Amygdala (tissue), 56 donors: ENCODE measurements at places on chromosomes 2 and 18.

- no peak for DNase-seq
Observed at GRCh38 chr18:8780227-8780626, 74.9 kb downstream of the MTCL1 start.

DNA sequence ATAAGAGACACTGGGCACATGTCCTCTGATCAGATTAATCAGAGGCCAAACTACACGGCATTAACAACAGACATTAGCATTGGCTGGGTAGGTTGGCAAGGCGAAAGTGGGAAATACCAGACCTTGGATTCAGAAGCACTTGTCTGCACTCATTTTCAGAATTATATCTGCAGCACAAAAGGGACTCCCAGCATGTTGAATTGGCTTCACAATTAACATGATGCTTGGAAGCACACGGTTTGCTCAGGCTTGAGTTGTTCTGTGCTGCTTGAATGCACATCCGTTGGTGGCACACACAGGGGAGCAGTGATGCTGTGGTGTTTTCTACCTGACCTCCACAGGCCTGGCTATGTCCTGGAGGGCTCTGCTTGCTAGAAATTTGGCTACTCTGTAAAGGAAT, 83.9 kb downstream of the ACTR3 start:
- DNase-seq: no peak

DNA sequence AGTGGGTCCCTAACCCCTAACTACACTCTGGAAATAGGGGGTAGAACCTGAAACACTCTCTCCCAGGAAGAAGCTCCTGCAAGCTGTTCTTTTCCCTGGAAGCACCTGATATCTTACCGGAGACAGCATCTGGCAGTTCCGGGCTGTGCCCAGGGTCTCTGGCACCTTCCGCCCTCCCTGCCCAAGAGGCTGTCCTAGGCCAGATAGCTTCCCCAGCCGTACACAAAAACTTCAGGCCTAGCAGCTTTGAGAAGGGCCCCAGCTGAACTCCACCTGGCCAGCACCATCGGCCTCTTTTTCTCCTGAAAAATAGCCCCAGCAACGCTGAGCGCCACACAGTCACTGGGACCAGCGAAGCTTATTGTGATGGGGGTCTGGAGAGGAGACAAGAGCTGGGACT, 9.7 kb downstream of the OSR1 start:
- DNase-seq: no peak

DNA sequence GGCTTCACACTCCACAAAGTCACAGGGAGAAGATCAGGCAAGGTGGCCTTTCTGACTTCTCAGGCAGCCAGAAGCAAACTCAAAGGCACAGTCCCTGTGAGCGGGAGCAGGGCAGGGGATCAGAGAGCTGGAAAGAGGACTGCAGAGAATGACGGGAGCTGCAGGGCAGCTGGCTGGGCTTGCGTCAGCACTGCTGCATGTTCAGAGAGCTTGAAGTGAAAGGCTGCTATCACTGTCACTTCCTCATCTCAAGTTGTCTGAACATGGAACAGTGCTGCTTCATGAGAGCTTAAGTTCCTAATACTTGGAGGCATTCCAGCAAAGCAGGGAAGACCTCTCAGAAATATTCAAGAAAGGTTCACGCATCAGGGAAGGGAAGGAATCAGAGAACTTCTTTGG, 20.4 kb downstream of the TGFBRAP1 start:
- DNase-seq: peak; percentile 26

DNA sequence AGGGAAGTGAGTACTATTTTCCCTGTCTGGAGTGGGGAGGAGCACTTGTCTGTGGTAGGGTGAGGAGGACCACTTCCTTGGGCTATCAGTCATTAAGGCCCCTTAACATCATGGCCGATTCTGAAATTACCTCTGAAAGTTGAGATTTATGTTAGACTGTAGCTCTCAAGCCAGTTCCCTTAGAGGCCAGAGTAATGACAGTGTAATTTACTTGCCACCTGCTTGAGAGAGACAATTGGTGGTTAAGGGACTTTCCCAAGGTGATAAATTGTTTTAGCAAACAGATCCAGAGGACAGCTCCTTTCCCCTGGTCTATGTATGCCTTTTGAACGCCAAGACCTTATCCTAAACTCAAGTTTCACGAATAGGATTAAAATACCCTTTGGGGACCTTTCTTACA, 56.1 kb downstream of the NEDD4L start:
- no peak for DNase-seq

- DNase-seq: no peak
Observed at GRCh38 chr2:16201848-16202247, 261.5 kb downstream of the MYCN start.

- DNase-seq: no peak
Observed at GRCh38 chr2:99977966-99978365, 164.4 kb downstream of the AFF3 start.

GRCh38 chr2:215883799-215884198, 129.6 kb downstream of the MREG start:
- no peak for DNase-seq

GRCh38 chr2:55838653-55839052, 84.9 kb downstream of the EFEMP1 start:
- DNase-seq: no peak

GRCh38 chr2:239182981-239183791, 217.6 kb downstream of the HDAC4 start:
- DNase-seq: no peak

DNA sequence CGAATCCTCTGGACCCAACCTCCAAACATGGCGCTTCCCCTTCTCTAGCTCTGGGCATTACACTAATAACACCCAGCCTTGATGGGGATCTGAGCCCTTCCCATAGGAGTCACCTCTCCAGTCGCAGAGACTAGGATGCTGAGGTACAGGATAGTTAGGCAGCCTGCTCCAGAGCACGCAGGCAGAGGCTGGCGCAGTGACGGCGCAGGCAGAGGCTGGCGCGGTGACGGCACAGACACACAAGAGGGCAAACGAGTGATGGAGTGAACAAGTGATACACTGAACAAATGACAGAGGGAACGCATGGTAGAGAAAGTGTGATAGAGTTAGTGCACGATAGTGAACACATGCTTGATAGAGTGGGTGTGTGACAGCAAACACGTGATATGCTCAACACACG, 518.5 kb downstream of the EIPR1 start:
- DNase-seq: no peak

GRCh38 chr18:48889981-48890762, 60.6 kb downstream of the SMAD7 start:
- peak; percentile 53 for DNase-seq

GRCh38 chr2:26346454-26347053, at the start of gene ADGRF3:
TSS of gene ADGRF3 (minus strand) at chr2:26346789. CDS start at chr2:26346234, 555 bp downstream.
- peak; percentile 15 for DNase-seq

GRCh38 chr2:231886071-231886681, 40.0 kb downstream of the NPPC start:
- no peak for DNase-seq

DNA sequence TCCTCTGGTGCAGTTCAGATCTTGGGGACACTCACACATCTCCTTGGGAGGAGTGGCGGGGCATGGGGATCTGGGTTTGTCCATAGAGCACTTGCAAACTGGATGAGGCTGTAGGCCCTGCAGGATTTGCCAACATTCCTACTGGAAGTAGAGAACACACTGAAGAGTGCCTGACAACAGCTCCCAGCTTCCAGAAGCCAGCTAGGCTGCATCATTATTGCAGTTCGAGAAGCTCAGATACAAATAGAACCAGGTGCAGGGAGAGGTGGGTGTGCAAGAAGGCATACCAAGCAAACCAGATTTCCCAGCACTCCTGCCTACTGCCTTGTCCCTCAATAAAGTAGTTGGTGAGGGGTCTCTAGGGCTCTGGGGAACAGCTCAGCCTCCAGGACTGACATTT, 52.5 kb downstream of the RHOB start:
- no peak for DNase-seq

DNA sequence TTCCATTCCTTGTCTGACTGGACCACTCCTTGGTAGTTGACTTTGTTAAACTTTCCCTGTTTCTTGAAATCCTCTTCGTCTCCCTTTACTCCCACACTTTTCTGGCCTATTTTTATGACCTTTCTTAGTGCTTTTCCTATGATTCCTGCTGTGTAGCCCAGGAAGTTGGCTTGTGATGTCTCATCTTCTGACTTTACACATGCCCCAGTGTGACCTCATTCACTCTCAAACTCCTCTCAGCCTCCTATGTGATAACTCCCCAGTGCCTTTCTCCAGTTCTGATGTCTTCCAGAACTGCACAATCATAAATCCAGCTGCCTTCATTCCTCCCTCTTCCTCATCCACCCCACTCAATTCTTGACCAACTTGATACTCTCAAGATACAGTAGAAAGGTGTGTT, 407.6 kb downstream of the TGIF1 start:
- no peak for DNase-seq

DNA sequence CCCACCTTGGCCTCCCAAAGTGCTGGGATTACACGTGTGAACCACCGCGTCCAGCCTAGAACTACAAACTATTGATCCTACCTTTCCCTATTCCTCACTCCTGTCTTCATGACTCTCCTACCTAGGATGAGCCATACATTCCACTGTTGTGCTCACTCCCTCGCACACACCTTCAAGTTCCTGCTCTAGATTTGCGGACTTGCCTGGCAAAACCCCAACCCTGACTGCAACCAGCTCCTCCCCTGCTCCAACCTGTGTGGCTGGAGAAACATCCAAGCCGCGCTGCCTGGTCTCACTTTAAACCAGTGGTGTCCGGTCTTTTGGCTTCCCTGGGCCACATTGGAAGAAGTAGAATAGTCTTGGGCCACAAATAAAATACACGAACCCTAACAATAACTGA, 5.0 kb upstream of the DNPEP start:
- DNase-seq: no peak

DNA sequence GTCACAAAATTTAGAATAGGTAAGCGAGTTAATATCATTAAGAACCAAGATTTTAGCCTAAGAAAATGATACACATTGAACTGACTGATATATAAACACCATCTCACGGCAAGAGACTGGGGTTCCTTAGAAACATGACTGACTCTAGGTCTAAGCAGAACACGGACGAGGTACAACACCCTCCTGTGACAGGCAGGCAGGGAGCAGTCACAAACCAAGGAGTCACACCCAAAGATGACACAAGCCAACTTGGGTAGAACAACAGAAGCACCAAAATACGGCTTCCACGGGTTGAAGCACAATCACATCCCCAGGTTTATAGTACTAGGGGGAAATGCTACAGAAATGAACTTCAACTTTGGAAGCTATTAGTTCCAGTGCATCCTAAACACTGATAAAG, 24.3 kb downstream of the HDLBP start:
- no peak for DNase-seq

DNA sequence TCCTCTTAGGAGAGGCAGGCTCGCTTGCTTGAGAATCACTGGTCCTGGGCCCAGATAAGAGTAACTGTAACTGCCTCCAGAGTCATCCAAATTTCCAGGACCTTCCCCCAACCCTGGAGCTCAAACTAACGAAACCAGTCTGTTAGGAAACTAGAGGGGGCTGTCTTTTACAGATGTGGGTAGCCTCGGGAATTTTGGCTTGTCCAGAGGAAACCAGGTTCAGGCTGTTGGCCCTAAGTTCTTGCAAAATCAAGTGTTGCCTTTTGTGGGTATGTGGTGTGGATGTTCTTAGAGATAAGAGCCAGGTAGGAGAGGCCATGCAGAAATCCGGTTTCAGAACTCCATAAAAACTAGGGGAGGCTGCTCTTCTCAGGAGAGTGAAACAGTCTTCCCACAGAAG, 125.0 kb upstream of the DLX2 start:
- no peak for DNase-seq
